ENCODE measurements at places on chromosomes 5 and 9.

DNA sequence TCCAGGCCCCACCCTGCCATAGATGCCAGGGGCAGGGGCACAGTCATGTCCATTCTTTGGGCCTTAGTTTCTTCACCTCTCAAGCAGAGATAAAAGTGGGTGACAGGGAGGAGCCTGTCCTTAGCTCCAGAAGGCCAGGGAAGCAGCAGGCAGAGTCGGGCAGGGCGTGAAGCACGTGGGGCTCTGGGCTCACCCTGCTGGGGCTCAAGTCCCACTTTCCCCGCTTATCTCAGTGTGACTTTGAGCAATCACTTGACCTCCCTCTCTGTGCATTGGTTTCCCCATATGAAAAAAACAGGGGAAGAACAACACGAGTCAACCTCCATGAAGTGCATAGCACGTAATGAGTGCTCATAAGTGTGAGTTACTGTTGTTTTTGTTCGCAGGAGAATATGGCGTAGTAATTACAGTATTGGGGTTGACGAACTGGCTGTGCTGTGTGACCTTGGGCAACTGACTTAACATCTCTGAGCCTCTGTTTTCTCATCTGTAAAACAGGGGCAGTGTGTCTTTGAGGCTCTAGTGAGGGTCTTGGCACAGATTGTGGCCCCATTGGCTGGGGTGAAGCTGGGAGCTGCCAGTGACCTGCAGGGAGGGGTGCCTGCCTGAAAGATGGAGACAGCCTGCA, 39.9 kb upstream of the HAND1 start:
- no peak for DNase-seq

DNA sequence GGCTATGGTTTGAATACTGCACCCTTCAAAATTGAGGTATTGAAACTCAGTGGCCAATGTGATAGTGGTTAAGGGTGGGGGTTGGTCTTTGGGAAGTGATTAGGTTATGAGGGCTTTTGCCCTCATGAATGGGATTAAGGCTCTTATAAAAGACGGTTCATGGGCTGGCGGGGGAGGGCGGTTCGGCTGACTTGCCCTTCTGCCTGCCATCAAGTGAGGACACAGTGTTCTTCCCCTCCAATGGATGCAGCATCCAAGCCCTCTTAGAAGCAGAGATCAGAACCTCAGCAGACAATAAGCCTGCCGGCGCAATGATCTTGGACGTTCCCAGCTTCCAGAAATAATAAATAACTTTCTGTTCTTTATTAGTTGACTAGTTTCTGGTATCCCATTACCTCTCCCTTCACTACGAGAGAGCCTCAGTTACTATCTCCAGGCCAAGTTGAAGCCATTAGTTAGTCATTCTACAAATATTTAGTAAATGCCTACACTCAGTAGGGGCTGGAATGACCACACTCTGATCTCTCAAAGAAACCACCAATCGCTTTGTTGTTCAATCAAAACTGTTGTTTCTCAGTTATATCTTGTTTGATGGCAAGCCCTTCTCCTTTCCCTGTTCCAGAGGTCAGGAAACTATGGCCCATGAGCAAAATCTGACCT, 219.3 kb downstream of the TSSK1B start:
- no peak for DNase-seq

GRCh38 chr9:111622626-111623025, 8.5 kb upstream of the DNAJC25 start:
- no peak for DNase-seq

GRCh38 chr9:2559192-2560152, 62.1 kb upstream of the VLDLR start:
- no peak for DNase-seq

- DNase-seq, result no peak
Observed at GRCh38 chr9:106528158-106528557, 334.8 kb upstream of the ZNF462 start.

GRCh38 chr9:69916950-69917349, 96.3 kb downstream of the CFAP95 start:
- no peak for DNase-seq

- DNase-seq, result no peak
Observed at GRCh38 chr5:133269691-133270090, 217.9 kb downstream of the HSPA4 start.

DNA sequence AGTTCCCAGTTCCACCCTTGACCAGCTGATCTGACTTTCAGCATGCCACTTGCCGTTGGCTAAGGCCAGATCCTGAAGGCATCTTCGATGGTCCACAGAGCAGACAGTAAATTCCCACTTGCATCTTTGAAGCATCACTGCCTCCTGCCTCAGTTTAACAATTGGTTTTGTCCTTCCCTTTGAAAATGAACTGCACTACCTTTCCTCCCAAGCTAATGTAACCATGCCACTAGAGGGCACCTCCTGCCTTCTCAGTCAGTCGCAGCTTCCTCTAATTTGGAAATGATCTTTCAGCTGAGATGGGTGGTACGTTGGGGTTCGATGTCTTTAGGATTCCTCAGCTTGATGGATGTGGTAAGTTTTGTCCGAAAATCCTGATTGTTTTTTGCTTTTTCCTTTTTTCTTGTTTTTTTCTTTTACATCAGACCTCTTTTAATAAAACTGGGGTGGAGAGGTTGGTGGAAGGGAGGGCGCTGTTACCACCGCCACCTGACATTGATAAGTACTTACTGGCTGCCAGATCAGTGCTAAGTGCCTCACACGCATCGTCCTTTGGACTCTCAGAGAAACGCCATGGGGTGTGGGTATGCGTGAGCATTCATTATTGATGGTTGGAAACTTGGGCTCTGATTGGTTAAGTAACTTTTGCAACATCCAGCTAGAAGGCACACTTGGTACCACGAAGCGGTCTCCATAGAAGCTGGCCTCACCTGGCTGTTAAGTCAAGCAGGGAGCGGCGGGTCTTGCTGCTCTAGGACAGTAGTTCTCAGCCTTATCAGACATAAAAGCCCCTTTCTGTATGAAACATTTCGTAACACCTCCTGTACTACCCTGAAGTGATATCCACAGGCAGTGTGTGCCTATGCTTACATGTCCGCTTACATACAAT, 16.9 kb downstream of the PTTG1 start:
- DNase-seq, result peak; percentile 28

DNA sequence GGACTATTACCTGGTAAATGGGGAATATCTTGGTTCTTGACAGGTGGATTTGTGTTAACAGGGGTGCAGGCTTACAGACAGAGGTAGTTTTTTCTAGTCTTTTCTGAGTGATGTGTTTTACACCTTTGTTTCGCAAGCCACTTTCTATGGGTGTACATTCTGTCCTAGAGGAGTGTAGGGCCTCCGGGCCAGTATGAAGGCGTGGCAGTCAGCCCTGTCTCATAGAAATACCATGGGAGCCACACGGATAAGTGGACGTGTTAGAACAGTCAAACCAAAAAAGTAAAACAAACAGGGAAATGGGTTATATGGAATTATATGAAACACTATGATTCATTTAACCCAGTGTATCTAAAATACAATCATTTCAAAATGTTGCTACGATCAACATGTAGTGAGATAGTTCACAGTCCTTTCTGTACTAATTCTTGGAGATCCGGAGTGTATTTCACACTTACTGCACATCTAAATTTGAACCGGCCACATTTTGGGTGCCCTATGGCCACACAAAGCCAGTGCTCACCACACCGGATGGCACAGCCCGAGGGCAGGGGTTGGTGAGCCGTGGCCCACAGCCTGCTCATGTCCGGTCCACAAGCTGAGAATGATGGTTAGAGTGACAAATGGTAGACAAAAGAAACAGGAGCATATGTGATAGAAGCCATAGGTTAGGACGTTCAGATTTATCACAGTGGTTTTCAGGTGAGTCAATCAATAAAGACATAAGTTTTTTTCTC, 80.1 kb upstream of the IRX4 start:
- no peak for DNase-seq

DNA sequence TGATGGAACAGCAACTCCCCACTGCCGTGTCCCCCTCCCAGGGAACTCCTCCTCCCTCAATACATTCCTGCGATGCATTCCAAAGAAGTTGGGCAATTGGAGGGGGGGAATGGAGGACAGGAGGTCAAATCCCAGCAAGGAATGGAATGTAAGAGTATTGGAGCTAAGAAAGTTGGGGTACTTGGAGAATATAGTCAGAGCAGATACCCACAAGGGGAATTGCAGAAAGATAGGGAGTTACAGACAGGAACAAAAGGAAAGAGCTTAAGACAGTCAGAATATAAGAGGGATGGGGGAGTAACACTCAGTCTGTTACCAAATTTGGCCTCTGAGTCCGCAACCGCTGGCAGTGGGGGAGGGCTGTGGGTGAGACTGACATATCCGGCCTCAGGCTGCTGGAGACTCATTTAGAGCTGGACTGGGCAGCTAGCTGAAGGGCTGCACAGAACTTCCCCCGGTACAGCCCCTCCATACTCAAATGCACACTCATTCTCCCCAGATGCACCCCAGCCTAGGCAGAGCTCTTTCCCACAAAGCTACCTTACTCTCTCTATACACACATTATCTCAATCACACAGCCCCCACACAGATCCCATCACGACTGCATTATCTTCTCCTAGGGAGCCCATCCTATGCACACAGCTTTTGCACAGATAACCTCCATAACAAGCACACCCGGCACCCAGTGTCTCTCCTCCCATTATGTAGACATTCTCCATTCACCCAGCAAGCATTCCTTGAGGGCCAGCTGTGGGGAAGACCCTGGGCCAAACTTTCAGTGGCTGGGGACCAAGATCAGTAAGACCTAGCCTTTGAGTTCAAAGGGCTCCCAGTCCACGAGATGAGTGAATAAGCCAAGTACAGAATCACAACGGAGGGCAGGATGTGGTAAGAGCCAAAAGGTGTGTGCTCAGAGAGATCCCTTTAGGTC, 3.7 kb downstream of the TLN1 start:
- DNase-seq, result no peak

DNA sequence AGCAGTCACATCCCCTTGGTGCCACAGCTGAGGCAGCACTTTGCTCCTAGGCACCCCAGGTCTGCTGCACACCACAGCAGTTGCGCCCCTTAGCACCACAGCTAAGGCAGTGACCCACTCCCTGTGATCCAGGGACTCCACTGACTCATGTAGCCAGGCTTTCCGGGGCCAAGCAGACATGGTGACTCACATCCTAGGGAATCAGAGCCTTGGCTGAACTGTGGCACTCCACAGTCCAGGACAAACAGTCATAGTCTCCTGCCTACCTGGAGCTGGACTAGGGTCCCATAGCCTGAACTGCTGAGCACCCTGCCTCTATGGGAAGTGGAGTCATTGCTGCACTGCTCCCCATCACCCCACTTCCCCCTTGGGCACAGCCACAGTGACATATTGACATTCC, 338.7 kb downstream of the NPR3 start:
- no peak for DNase-seq

- no peak for DNase-seq
Observed at GRCh38 chr9:123097430-123098095, 64.1 kb downstream of the GPR21 start.

- no peak for DNase-seq
Observed at GRCh38 chr9:80134487-80134886, 562.7 kb downstream of the TLE4 start.

- no peak for DNase-seq
Observed at GRCh38 chr5:114790403-114790792, 379.3 kb downstream of the TRIM36 start.

- DNase-seq, result no peak
Observed at GRCh38 chr5:152532714-152533113, 127.6 kb upstream of the NMUR2 start.

- no peak for DNase-seq
Observed at GRCh38 chr9:91253488-91253887, 108.2 kb downstream of the AUH start.

DNA sequence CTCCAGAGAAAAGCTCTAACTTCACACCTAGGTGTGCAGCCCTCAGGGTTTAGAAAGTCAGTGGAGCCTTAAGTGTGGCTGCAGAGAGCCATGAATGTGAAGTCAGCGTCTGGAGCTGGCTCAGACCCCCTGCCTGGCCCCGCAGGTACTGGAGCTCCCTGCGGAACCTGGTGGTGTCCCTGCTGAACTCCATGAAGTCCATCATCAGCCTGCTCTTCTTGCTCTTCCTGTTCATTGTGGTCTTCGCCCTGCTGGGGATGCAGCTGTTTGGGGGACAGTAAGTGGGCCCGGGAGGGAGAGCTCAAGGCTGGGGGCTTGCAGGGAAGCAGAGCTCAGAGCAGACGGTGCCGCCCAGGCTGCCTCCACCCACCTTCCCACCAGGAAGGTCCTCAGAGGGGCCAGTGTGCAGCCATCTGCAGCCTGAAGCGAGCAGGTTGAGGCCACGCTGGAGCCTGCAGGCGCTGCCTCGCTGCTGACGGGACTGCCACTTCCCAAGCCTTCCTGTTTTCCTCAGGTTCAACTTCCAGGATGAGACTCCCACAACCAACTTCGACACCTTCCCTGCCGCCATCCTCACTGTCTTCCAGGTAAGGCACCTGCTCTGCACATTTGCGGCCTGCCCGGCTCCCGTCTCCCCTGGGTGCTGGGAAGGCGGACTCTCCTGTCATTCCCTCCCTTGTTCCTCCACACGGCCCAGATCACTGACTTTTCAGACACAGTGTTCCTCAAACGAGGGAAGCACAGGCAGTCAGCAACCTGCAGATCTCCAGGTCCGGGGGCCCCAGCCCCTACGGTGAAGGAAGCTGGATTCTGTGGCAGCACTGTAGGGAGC, 108.9 kb downstream of the CACNA1B start:
- no peak for DNase-seq

GRCh38 chr5:36150676-36151433, 832 bp downstream of the LMBRD2 start:
- DNase-seq, result peak; percentile 18

DNA sequence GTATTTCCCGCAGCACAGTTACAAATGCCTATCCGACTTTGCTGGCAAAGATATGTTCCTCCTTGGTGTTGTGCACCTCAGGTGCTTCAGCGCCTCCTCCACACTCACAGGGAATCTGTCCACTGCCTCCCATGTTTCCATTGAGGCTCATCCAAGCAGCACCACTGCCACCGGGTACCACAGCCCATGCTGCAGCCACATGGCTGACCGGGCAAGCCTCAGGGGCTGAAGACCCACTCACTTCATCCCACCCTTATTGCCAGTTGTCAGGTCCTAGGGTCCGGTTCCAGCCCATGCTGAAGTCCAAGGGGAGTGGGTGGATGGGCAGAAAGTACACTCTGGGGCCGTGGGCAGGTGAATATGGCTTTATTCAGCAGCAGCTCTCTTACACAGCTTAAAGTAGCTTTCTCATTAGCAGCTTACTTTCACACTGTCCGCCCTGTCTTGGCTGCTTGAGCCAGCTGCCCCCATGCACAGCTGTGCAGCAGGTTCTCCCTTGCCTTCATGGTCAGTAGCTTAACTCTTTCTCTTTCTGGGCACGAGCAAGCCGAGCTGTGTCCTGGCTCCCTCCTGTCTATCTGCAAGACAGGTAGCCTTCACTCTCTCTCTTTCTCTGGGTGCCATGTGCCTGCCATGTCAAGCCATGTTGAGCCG, 1052.3 kb downstream of the PTPRD start:
- no peak for DNase-seq

- no peak for DNase-seq
Observed at GRCh38 chr9:80605129-80605528, 1033.4 kb downstream of the TLE4 start.

Data from activated T-cell treated with anti-CD3 and anti-CD28 coated beads for 1 hour (primary cell).